ENCODE measurements at places on chromosomes 7 and 10.

GRCh38 chr7:101507791-101508252 is 121.3 kb downstream of the MYL10 start:
- DNase-seq: peak; percentile 67

DNA sequence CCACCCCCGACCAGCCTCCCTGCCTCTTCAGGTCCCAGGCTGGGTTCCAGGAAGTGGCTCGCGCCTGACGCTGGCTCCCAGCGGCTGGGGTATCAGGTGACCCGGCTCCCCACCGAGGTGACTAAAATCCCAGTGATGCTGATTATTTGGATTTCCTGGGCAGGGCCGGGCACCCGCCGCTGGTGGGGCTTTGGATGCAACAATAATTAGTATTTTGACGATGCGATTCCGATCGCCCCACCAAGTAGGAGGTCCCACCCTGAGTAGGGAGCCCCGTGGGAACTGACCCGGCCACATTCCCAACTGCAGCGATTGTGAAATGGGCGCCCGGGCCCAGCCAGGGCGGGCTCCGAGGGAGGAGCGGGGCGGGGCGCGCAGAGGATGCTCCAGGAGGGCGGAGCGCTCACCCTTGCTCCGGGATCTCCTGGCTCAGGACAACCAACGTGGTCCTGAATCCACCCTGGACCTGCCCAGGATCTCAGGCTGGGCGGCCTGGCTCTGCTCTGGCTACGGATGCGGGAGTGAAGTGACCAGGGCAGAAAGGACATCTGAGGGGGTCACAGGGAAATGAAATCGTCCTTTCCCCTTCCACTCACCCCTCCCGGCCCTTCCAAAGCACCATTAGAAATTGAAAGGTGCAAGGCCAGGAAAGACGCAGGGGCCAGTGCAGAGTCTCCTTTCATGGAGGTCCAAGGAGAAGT is 32.6 kb downstream of the DUSP5 start:
- DNase-seq: no peak

DNA sequence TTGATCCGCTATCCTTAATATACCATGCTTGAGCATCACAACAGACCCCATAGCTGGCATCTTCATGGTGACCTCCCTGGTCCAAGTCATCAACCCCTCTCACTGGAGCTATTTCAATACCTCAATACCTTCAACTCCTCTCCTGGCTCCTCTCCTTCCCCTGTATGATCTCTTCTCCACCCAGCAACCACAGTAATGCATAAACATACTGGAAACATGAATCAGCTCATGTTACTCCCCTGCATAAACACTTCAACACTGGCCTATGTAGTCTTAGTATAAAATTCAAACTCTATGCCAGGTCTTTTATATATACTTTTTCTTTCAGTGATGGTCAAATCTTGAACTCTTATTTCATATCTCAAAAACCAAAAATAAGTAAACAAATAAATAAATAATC is 31.8 kb upstream of the TMEM273 start:
- no peak for DNase-seq

- DNase-seq: no peak
Observed at GRCh38 chr7:29990931-29991330, 1.3 kb upstream of the SCRN1 start.

DNA sequence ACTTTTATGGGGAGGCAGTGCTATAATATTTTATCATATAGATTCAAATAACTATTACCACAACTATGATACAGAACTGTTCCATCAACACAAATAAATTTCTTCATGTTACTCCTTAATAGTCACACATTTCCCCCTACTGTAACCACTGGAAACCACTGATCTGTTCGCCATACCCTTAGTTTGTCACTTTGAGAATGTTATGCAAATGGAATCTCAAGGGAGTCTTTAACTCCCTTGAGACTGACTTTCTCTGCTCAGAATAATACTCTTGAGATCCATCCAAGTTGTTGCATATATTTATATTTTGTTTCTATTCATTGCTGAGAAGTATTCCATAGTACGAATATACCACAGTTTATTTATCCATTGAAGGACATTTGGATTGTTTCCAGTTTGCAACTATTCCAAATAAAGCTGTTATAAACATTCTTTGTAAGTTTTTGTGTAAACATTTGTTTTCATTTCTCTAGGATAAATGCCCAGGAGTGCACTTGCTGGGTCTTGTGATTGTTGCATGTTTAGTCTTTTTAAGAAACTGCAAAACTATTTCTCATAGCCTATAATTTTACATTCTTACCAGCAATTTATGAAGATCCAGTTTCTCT is 19.7 kb upstream of the PON2 start:
- no peak for DNase-seq

- DNase-seq: no peak
Observed at GRCh38 chr10:58963723-58964124, 212.7 kb upstream of the PHYHIPL start.

GRCh38 chr10:85665078-85665477 is 701.5 kb downstream of the GRID1 start:
- DNase-seq: no peak

- DNase-seq: no peak
Observed at GRCh38 chr10:128628252-128628651, 502.0 kb upstream of the MKI67 start.

DNA sequence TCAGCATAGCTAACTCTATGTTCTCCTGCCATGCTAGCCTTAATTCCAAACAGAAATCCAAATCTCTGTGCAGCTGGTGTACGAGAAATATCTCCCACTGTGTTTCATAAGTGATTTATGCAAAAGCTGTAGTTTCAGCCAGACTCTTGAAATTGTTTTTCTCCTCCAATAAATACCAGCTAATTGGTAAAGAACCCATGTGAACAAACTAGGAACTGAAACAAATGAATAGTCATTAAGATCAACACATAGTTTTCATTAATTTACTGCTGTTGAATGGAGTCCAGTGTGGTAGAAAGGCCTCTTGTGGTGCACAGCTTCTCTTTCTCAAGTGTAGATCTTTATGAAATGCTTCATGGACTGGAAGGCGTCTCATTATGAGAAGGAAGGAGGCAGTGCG is 18.4 kb downstream of the PPP1R17 start:
- DNase-seq: no peak

DNA sequence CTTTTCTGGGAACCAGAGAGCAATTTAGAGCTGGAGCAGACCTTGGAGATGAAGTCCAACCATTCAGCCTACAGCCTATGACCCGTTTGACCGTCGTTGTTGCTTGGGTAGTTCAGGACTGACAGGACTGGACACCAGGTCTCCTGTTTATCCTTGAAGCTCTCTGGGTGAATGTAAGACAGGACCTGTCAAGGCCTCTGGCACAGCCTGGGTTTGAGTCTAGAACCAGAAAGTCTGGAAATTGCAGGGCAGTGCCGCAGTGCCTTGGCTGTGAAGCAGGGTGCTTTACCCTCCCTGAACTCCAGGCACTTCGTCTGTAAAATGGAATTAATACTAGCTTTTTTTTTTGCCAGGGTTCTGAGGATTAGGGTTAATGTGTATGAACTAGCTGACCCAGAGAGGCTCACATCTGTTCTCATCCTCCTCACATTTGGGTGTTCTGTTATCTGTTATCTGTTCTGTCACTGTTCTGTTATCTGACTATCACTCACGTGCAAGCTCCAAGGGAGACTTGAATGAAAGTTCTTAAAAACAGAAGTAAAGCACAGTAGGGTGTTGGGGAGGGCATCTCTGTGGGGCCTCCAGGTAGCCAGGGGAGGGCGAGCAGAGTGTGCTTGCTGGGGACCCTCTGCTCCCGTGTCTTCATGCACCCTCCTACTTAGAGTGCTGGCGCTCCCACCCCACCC is 9.9 kb downstream of the BLVRA start:
- DNase-seq: no peak

DNA sequence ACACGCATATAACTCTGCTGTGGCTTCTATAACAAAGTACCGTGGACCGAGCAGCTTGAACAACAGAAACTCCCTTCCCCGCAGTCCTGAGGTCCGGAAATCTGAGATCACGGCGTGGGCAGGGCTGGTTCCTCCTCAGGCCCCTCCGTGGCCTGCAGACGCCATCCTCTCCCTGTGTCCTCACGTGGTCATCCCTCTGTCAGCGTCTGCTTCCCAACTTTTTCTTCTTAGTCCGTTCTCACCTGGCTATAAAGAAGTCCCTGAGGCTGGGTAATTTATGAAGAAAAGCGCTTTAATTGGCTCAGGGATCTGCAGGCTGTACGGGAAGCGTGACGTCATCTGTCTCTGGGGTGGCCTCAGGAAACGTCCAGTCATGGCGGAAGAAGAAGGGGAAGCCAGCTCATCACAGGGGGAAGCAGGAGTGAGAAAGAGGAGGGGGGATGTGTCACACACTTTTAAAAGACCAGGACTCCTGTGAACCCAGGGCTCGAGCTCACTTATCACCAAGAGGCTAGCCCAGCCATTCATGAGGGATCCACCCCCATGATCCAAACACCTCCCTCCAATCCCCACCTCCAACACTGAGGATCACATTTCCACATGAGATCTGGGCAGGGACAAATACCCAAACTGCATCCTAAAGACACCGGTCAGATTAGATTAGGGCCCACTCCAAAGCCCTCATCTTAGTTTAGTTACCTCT is 91.2 kb upstream of the INSIG1 start:
- DNase-seq: peak; percentile 78

DNA sequence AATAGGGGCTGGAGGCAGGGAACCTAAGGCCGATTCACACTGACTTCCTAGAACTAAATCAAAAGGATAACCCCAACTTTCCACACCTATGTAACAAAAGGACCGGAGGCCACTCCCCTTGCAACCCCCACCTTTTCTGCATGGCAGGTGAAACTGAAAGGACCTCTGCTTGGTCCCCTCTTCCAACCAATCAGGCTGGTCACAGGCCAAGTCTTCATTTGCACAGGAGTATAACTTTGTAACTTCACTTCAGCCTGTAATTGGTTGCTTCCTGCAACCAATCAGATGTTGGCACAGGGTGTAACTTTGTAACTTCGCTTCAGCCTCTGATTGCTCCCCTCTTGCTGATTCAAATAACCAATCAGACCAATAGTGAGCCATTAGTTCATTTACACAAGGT is 190.0 kb downstream of the FAM107B start:
- DNase-seq: no peak

DNA sequence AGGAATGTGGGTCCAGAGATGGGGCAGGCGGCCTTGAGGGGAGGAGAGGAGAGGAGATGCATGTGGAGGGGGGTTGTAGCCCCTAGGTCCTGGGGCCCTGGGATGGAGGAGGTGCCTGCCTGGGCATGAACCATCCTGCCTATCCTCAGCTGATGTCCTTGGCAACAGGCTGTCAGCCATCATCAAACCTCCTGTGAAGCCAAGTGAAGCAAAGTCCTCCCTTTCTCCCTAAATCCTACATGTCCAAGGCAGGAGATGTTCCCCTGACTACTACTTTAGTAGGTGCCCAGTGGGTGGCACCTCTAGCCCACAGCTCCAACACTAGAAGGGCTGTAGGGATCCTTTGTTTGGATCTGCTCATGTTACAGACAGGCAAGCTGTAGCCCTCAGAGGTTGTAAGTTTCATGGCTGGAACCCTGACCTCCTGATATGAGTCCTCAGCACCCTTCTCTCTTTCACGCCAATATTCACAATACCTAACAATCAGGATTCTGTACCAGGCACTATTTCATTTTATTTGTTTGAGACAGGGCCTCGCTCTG is 66.6 kb upstream of the SYPL1 start:
- DNase-seq: no peak

DNA sequence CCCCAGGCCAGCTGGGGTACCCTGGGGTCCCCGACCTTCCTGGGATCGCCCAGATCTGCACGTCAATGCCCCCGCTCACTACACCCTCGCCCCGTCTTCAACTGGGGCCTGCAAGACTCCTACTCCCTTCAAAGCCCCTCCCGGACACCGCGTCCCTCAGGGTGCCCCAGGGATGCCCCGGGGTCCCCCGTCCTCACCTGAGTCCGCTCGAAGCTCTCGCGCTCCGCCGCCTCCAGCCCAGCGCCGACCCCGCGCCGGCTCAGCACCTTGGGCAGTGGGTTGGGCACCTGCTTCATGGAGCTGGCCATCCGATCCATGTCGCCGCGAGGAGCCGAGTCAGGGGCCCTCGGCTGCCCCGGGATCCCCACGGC is at the start of gene HIP1:
TSS of gene HIP1 (minus strand) at position 338 of the 371 bp plus-strand sequence. CDS start at position 317, 21 bp downstream.
- DNase-seq: peak; percentile 29

DNA sequence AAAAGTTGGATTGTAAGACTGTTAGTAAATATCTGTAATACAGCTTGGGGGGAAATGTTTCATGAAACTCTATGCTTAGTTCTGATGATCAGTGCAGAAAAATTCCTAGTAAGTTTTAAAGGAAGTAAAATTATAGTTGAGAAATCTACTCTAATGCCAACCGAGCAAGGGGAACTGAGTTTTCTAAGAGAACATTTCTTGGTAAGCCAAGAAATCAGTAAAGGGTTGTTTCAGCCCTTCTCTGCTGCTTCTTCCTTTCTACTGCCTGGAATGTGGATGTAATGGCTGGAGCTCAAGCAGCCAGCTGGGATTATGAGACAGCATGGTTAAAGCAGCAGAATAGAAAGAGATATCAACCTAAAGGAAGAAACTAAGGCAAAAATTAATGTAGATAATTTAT is 15.9 kb upstream of the AKR1B1 start:
- DNase-seq: no peak

- DNase-seq: no peak
Observed at GRCh38 chr10:61539876-61540275, 86.7 kb upstream of the TMEM26 start.

DNA sequence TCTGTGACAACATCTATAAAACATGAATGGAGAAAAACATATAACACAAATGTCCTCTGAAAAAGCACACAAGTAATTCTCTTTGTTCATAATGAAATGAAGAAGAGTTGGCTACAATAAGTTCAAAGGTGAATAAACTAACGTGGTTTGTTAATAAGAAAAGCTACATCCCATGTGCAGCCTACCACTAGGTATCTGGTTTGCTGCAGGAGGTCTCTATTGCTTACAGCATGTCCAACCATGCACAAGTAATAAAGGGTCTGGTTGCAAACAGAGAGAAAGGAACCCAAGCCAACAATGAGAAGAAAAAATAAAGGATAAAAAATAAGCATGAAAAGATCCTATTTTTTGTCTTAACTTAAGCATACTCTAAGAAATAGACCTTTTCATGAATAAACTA is 139.2 kb downstream of the CHCHD3 start:
- DNase-seq: no peak

GRCh38 chr10:114487815-114488536 is 83.7 kb upstream of the AFAP1L2 start:
- no peak for DNase-seq
